ENCODE measurements at places on chromosomes 2 and 18. TPM values are rescaled to one million over a fixed set of nuclear protein-coding genes. Genes with fewer than 3 reads are reported as not detected.

FOXD4L1 gene
- total RNA-seq, result not detected

LOXHD1 gene
- not detected for total RNA-seq

DYNAP gene
- total RNA-seq, result not detected

USP40 gene
- 38.8 TPM for total RNA-seq

ST6GAL2 gene
- total RNA-seq, result 2.2 TPM

AKAIN1 gene
- not detected for total RNA-seq

LYG2 gene
- total RNA-seq, result not detected

PLGLB2 gene
- 528 TPM for total RNA-seq

SIGLEC15 gene
- total RNA-seq, result 0.19 TPM
